Adrenal gland (tissue), 19 donors: ENCODE measurements at places on chromosomes 1 and 21. TPM values are rescaled to one million over a fixed set of nuclear protein-coding genes. Genes with fewer than 3 reads are reported as not detected.

DNA sequence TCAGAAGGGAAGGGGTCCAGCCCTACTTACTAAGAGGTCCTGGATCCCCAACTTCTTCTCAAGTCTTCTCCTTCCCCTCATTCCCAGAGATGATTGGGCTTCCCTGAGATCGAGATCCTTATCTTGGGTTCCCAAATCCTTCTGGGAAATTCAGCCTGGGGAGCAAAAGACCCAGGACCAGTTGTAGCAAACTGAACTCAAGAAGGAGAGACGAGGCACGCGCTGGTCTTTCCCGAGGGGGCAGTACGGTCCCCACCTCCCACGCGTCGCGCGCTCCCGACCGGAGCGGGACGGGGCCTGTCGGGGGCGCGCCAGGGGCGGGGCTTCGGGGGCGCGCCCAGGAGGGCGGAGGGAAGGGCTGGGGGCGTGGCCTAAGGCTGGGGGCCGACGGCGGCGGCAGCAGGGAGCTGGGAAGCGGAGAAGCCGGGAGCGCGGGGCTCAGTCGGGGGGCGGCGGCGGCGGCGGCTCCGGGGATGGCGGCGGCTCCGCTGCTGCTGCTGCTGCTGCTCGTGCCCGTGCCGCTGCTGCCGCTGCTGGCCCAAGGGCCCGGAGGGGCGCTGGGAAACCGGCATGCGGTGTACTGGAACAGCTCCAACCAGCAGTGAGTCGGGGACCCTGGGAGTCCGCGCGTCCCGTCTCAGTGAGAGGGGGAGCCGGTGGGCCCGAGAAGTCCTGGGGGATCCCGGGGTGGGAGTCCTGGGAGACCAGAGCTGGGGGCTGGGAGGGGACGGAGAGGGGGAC lies at the start of gene EFNA3:
TSS of gene EFNA3 (plus strand) at position 369 of the 741 bp plus-strand sequence. CDS start at position 474, 105 bp downstream.
- peak within 1 kb of the TSS; percentile 57 for H3K4me3 ChIP-seq
- peaks cover 39% of the 10 kb centered on the region for H3K27me3 ChIP-seq
- no peaks in the 10 kb centered on the region for H3K36me3 ChIP-seq

The VANGL2 gene
- 0.71 TPM for total RNA-seq

- H3K27me3 ChIP-seq: no peaks in the 10 kb centered on the region
- H3K36me3 ChIP-seq: no peaks in the 10 kb centered on the region
- no peak overlapping the region for H3K4me3 ChIP-seq
- no peaks in the 10 kb centered on the region for H3K4me1 ChIP-seq
- DNase-seq: peak; percentile 35
These were observed 132.8 kb downstream of the PGBD5 start for GRCh38 chr1:230293390-230293700.

The SPATA46 gene
- not detected for total RNA-seq

GRCh38 chr1:11948822-11949458 lies 14.4 kb downstream of the PLOD1 start:
- H3K4me1 ChIP-seq: no peaks in the 10 kb centered on the region
- peaks cover 26% of the 10 kb centered on the region for H3K36me3 ChIP-seq
- H3K27me3 ChIP-seq: no peaks in the 10 kb centered on the region

DNA sequence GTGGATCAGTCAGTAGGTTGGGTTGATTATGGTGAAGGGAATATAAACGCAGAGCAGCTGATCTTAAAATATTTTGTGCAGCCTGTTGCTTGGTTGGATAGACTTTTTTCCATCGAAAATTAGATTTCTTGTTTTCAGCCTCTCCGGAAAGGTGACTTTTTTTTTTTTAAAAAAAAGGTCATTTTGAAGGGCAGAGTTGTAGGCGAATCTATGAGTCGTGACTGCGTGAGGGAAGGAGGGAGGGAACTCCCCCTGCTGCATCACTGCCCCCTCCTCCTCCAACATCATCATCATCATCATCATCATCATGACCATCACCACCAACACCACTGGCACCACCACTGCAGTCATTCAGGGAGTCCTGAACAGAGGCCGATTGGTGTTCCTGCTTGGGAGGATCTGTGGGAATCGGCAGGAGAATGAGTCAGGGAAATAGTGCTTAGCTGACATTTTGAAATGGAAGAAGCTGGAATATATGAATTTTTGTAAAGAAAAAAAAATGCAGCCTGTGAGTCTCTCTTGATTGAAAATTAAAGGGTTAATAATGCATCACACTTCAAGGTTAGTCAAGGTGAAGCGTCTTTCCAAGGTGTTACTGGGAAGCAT lies 1.2 kb downstream of the ATP1B1 start:
- no peaks in the 10 kb centered on the region for H3K36me3 ChIP-seq
- peak overlapping the region; percentile 79 for H3K4me3 ChIP-seq
- peaks cover 50% of the 10 kb centered on the region for H3K4me1 ChIP-seq
- no peaks in the 10 kb centered on the region for H3K27me3 ChIP-seq
- peak; percentile 49 for DNase-seq

DNA sequence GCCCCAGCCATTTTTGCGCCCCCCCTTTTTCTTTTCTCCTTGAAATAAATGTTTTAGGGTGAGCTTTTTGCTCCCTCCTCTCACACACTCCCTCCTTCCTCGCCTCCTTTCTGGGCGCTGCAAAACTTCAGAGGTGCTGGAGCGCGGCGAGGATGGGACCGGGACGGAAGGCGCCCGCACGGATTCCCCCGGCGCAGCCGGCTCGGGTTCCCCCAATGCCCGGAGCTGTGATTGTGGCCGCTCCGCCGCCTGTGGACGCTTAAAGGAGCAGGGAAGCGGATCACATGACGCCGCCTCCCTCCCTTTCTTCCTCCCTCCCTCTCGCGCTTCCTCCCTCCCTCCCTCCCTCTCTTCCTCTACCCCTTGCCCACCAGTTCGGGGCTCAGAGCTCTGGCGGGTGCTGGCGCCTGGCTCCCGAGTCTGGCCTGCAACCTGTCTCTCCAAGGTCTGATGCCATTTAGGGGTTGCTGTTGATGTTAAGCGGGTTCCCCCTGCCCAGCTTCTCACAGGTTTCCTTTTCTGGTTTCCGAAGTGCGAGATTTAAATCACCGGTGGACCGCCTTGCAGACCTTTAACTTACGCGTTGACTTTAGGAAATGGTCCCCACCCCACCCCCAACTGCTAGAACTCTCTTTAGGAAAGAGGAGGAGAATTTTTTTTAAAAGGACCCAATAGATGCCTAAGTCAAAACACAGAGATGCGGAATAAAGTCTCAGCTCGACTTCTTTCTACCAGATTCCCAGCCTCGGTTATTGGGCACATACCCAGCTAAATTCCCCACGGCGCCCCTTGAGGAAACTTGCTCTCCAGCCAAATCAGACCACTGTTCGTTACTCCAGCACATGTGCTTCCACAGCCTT lies at the start of gene WLS:
TSS of gene WLS (minus strand) at position 235 of the 860 bp plus-strand sequence. CDS start at position 11, 224 bp downstream.
- peaks cover 17% of the 10 kb centered on the region for H3K4me1 ChIP-seq
- no peaks in the 10 kb centered on the region for H3K27me3 ChIP-seq
- H3K4me3 ChIP-seq: peak within 1 kb of the TSS; percentile 57
- peak; percentile 75 for DNase-seq
- no peaks in the 10 kb centered on the region for H3K36me3 ChIP-seq
- peak within 1 kb of the TSS; percentile 76 for H3K27ac ChIP-seq

- no peaks in the 10 kb centered on the region for H3K36me3 ChIP-seq
- H3K4me1 ChIP-seq: peaks cover 19% of the 10 kb centered on the region
- H3K27ac ChIP-seq: no peak overlapping the region
- H3K4me3 ChIP-seq: no peak overlapping the region
- DNase-seq: no peak
These were observed 23.4 kb downstream of the FNBP1L start for GRCh38 chr1:93471284-93471683.

The TMEM82 gene
- total RNA-seq: not detected

DNA sequence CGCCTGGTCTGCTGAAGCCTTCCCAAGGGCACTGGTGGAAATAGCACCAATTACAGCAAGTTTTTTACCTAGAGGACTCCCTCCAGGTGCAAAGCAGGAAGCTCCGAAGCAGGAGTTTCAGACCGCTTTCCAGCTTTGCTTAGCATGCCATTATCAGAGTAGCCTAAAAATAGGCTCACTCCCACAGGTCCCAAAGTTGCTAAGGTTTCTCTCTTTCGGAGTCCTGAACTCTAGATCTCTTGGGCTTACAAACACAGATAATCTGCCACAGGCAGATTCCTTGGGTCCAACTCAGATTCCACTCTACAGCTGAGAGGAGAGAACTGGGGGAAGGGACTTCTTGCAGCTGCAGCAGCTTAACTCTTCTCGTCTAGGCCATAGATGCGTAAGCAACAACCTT lies 22.5 kb downstream of the ZMYND12 start:
- no peaks in the 10 kb centered on the region for H3K4me1 ChIP-seq
- no peak overlapping the region for H3K4me3 ChIP-seq
- no peaks in the 10 kb centered on the region for H3K36me3 ChIP-seq
- H3K27me3 ChIP-seq: no peaks in the 10 kb centered on the region

DNA sequence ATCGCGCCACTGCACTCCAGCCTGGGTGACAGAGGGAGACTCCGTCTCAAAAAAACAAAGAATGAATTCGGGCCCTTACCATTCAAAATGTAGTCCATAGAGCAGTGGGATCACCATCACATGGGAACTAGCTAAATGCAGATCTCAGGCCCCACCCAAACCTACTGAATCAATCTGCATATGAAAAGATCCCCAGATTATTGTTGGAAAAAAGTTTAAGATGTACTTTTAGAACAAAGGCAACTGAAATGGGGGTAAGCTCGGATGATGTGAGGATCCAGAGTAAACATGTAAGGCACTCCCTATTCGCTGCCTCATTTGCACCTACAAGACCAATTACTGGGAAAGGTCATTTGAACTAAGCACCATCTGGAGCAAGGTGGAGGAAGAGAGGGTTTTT lies 803 bp upstream of the FLAD1 start:
- no peak for DNase-seq
- no peak overlapping the region for H3K27ac ChIP-seq
- H3K36me3 ChIP-seq: no peaks in the 10 kb centered on the region
- peaks cover 14% of the 10 kb centered on the region for H3K4me1 ChIP-seq
- no peaks in the 10 kb centered on the region for H3K27me3 ChIP-seq
